ENCODE measurements at places on chromosomes 7 and 10.

DNA sequence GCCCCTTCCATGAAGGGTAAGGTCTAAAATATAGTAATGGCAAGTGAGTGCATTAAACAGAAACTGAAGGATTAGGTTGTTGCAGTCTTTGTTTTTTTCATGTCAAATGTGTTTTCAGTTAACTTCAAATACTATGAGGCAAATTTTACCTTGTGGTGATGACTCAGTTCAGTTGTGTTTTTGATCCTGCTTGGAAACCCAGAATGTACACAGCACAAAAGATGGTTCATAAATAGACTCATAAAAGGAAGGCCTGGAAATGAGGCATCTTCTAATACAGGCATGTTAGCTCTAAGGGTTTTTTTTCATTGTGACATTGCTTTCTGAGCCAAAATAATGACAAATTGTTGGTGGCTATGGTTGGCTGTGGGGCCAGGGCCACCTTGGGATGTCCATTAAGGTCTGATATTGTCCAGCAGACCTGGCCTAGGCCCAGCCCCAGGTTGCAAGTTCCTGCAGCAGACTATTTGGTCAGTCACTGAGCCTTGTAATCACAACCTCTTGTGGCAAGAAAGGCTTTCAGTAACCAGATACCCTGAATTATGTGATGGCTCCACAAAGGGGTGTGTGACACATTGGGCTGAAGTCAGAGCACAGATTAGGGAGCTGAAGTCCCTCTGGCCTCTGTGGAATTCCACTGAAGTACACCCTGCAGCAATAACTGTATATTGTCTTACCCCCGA lies 69.0 kb upstream of the SAMD8 start:
- DNase-seq = peak; percentile 79

GRCh38 chr7:80027611-80028173 lies 106.9 kb upstream of the GNAI1 start:
- DNase-seq = no peak

DNA sequence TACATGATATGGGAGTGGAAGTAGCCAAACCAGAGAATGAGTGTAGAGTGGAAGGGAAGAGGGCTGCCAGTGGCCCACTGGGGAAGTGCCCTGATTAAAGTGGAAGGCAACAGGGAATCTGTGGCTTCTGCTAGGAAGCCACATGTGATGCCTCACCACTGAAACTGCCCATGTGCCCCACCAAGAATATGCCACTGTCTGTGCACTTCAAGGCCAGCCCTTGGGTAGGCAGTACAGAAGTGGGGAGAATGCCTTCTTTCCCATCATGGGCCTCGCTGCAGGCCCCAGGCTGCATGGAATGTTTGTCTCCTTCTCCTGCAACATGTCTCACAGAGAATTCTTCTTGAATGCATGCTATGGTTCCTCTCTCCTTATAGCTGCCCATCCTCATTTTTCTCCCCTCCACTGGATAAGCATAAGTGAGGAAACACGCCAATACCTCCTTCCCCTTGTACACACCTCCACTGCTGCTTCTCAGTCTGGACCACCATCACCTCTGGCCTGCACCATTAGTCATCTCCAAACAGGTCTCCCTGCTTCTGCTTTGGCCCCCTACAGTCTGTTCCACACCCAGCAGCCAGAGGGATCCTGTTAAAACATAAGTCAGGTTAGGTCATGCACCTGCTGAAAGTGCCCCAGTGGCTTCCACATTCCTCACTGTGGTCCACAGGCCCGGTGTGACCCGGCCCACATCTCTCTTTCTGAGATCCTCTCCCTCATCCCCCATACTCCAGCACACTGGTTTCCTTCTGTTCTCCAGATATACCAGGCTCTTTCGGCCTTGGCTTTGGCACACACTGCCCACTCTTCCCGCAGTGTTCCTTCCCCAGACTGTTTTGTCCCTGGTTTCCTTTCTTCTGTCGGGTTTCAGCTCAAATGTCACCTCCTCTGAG lies 37.1 kb downstream of the SNX10 start:
- DNase-seq = no peak

- DNase-seq = no peak
These were observed 224.1 kb downstream of the GLI3 start for GRCh38 chr7:42012786-42013360.

- DNase-seq = peak; percentile 82
These were observed 70.6 kb upstream of the STARD3NL start for GRCh38 chr7:38107486-38107893.

DNA sequence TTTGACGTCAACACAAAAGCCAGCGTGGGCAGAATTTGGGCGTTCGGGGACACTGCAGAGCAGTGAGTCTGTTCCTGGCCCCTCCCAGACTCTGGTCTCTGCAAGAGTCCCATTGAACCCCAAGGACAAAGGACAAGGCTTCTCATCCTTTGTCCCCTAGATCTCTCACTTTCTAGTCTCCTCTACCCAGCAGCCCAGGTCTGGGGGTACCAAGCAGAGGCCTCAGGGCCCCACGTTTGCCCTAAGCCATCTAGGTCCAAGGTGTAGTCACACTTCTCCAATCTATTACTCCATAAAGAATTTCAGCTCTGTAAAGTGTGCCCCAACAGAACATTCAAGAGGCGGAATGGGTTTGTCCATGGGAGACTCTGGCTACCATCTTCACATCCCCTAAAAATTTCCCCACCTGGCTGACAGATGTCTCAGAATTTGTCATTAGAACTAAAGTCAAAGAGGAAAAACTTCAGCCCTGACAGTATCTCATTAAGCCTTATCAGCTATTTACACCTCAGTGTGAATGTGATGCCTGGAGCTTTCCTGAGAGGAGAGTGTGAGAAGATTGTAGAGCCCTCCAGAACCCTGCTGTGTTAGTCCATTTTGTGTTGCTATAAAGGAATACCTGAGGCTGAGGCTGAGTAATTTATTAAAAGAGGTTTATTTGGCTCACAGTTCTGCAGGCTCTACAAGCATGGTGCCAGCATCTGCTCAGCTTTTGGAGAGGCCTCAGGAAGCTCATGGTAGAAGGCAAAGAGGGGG lies 81.4 kb upstream of the HABP2 start:
- DNase-seq = no peak

DNA sequence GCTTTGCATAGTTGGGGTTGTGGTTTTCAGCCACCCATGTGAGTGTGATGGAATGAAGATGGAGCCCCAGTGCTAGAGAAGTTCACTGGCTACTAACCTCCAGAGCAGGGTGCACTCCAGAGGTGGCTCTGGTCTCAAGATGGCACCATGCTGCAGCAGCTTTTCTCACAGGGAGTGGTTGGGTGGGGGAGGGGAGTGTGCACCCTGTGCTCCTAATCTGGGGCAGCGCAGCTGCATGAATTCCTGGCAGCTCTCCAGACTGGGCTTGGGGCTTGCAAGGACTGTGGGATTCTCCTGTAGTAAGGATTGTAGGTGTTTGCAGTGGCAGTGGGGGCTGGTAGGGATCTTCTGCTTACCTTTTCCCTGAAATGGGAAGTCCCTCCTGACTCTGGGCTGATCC lies 23.7 kb downstream of the PHTF2 start:
- no peak for DNase-seq

DNA sequence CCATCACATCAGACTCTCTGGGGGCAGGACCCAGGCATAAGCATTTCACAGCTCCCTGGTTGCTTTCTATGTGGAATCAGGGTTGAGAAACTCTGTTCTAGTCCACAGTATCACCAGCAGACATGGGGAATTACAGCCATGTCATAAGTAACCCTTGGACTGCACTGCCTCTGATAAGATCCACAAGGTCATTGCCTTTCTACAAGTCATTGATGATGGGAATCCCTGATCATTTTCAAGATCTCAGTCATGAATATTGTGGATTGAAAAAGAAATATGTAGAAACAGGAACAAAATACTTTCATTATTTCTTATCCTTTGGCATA lies 304.1 kb downstream of the KLF6 start:
- DNase-seq = no peak

GRCh38 chr10:132508581-132509443 lies 28.8 kb upstream of the INPP5A start:
- no peak for DNase-seq

DNA sequence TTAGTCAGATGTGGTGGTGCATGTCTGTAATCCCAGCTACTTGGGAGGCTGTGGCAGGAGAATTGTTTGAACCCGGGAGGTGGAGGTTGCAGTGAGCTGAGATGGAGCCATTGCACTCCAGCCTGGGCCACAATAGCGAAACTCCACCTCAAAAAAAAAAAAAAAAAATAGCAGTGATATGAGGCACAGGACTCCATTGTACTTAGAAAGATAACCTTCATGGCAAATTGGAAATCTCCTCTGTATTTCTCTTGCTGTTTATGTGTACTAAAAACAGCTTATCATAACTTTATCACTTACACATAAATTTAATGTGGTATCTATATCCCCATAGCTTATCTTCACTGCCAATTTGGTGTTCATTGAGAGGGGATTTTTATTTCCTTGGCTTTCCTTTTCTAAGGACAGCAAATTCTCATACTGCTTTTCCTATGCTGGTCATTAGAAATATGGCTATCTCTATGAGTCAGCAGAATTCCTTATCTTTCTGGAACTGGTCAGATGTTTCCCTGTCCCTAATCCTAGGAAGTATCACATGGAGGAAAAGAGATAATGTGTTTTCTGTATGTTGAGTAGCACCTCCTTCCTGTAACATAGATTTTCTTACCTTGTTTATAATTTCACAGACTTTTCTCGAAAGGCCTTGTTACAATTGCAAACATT lies 40.6 kb upstream of the ZEB1 start:
- DNase-seq = no peak

DNA sequence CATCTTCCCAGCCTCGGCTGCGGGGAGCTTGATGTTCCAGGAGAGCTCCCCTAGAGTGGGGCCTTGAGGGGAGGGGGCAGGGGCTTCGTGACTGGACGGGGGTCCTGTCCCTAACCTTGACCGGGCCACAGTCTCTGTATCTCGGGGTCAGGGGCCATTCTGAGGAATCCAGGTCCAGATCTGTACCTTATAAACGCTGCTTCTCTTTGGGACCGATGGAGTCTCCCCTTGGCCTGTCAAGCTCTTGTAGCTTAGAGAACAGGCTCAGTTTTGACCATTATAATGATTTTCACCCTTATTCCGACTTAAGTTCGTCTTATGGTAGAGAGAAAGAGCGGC lies 831 bp downstream of the ZKSCAN5 start:
- DNase-seq = no peak

- no peak for DNase-seq
These were observed 2.3 kb upstream of the LDB1 start for GRCh38 chr10:102122450-102122849.

- peak; percentile 95 for DNase-seq
These were observed 185.1 kb upstream of the PRPS1L1 start for GRCh38 chr7:18212758-18213157.

DNA sequence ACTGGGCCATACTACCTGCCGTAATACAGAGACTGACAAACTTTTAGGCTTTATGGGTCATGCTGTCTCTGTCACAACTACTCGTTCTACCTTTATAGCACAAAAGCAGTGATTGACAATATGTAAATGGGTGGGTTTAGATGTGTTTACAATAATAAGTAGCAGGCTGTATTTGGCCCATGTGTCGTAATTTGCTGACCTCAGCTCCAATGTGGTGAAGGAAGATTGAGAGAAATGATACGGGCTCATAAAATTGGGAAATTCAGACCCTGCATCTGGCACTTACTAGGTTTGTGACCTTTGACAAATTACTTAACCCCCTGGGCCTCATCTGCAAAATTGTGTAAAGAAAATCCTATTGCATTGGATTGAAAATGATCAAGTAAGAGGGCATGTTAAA lies 150.8 kb upstream of the NPSR1 start:
- DNase-seq = no peak

- peak; percentile 83 for DNase-seq
These were observed 615 bp upstream of the CNTNAP2 start for GRCh38 chr7:146115851-146116520.

DNA sequence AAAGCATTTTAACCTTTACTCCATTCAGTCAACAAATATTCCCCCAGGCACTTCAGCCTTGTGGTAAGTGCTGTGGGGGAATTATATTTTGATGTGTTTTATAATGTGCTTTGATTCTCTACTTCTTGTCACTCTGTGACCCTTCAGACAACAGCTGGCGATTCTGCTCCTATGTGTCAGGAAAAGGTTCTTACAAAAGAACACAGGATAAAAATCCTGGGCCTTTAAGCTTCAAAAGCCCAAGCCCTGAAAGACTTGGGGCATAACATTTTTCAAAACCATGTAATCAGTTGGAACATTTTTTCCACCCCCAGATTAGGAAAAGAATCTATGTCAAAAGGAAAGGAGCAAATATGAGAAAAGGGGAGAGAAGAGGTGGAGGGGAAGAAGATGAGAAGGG lies 37.8 kb upstream of the LRRC17 start:
- DNase-seq = peak; percentile 55

DNA sequence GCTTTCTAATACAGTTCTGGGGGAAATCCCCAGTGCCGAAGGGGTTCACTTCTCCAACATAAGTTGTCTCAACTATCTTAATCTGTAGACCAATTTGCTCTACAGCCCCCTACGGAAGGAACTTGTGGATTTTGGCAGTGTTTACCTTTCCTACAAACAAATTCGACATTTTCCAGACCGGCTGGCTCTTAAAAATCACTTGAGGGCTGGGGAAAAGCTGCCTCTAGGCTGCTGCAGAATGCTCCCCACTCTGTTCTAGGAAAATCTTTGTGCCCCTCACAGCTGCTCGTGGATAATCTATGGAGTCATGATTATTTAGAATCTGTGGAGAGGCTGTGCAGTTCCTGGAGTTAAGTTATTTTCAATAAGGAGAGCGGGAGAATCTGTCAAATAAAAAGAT lies 474.6 kb upstream of the FZD8 start:
- DNase-seq = no peak

DNA sequence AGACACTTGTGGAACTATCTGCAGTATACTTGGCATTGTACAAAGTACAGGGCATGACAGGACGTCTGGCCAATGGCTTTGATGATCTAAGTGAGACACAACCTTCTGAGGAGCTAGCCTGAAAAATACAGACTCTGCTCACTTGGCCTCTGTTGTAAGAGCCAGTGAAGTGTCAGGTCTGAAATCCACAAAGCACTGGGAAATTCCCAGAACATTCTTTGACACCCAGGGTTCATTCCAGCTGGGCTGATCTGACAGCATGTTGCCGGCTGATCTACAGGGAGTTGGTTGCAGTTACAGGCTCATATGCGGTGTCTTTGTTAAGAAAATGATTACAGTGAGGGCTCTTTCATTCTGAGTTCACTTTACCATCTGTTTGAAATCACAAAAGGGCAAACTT lies 354.6 kb downstream of the PHF14 start:
- DNase-seq = no peak

DNA sequence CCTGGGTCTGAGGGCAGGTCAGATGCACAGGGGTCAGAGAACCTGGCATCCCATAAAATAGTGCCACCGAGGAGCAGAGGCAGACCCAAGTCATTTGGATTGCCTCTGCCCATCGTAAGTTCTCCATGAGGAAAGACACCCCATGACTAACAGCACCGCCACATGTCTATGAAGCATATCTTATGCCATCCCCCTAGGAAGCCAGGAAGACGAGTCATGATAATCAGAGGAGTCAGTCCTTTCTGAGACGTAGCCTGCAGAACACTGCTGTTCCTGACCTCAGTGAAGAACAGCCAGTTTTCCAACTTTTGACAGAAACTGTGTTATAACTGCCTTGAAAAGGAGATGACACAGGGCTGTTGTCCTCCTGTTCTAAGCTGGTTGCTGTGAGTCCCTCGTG lies 51.2 kb downstream of the INSYN2A start:
- peak; percentile 48 for DNase-seq

GRCh38 chr7:97430006-97430405 lies 301.9 kb upstream of the TAC1 start:
- no peak for DNase-seq
